ENCODE measurements at places on chromosomes 1 and 21. TPM values are rescaled to one million over a fixed set of nuclear protein-coding genes. Genes with fewer than 3 reads are reported as not detected.

DNA sequence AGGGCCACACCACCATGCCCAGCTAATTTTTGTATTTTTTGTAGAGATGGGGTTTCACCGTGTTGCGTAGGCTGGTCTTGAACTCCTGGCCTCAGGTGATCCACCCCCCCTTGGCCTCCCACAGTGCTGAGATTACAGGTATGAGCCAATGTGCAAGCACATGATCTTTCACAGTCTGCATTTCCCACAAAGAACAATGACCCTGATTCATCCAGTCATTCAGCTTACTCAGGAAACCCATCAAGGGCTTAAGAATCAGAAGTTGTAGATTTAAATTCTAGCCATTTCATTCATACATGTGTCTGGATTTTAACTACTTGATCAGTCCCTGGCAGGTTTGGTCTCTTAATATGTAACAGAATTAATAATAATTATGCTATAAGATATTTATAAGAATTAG, 2065.7 kb downstream of the MRPL39 start:
- H3K4me1 ChIP-seq, result no peaks in the 10 kb centered on the region
- no peaks in the 10 kb centered on the region for H3K27me3 ChIP-seq
- H3K36me3 ChIP-seq, result no peaks in the 10 kb centered on the region

PGM1 gene
- 41.2 TPM for total RNA-seq

DNA sequence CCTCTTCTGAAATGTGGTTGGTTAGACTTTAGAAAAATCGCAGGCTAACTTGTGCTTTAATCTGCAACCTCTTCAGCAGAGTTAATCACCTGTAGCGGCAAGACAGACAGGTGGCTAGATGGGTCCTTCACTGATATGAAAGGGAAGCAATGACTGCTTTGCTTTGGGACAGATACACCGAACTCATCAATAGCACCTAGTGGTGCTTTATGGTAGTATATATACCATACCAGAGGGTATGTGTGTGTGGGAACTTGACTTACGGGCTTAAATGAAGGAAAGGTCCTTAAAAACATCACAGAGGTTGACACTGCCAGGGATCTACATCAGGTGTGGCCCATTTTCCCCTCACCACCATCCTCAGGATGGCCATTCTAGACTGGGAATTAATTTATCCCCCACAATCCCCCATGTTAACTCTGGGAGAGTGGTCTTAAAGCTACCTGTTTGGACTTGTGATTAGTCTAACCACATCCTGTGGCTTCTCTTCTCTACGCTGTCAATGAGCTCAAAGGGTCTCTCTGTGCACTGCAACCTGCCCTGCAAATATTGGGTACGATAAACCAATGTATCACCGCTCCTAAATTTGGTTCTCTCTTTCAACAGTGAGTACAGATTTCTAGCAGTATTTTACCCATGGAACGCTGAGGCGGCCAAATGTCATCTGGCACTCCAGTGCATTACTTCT, 162.7 kb downstream of the SIPA1L2 start:
- H3K4me3 ChIP-seq, result no peak overlapping the region
- no peak overlapping the region for H3K27ac ChIP-seq
- peaks cover 9% of the 10 kb centered on the region for H3K4me1 ChIP-seq
- H3K36me3 ChIP-seq, result 0 out of 2 replicates have a peak, but pooled peaks cover 4% of the 10 kb centered on the region
- H3K27me3 ChIP-seq, result no peaks in the 10 kb centered on the region

PEAR1 gene
- 1.0 TPM for total RNA-seq

FAM3B gene
- not detected for total RNA-seq

- H3K36me3 ChIP-seq, result no peaks in the 10 kb centered on the region
- no peaks in the 10 kb centered on the region for H3K4me1 ChIP-seq
- H3K27ac ChIP-seq, result no peak overlapping the region
- no peaks in the 10 kb centered on the region for H3K27me3 ChIP-seq
Observed at GRCh38 chr1:110542725-110543124, 23.8 kb upstream of the KCNA10 start.

RSPO1 gene
- not detected for total RNA-seq

DNA sequence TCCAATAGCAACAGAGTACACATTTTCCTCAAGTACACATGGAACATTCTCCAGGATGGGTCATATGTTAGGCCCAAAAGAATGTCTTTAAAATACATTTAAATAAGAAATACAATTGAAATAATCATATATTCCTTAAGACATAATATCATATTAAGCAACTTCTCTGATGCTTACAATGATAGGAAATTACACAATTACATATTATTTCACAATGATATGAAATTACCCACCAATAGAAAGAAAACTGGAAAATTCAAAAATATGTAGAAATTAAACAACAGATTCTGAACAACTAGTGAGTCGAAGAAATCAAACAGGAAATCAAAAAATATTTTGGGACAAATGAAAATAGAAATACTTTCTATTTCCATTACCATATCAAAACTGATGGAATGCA, 45.6 kb downstream of the FLVCR1 start:
- no peak overlapping the region for H3K27ac ChIP-seq
- peaks cover 11% of the 10 kb centered on the region for H3K36me3 ChIP-seq
- no peak for DNase-seq
- no peaks in the 10 kb centered on the region for H3K4me1 ChIP-seq
- no peak overlapping the region for H3K4me3 ChIP-seq
- H3K27me3 ChIP-seq, result no peaks in the 10 kb centered on the region

GRCh38 chr1:85494074-85494903, 29.3 kb upstream of the DDAH1 start:
- no peak for DNase-seq
- H3K4me1 ChIP-seq, result peaks cover 53% of the 10 kb centered on the region
- peaks cover 48% of the 10 kb centered on the region for H3K36me3 ChIP-seq
- H3K27me3 ChIP-seq, result no peaks in the 10 kb centered on the region
- H3K27ac ChIP-seq, result peak overlapping the region; percentile 86
- H3K4me3 ChIP-seq, result no peak overlapping the region

RNU1-1 gene
- total RNA-seq, result 294 TPM

DNA sequence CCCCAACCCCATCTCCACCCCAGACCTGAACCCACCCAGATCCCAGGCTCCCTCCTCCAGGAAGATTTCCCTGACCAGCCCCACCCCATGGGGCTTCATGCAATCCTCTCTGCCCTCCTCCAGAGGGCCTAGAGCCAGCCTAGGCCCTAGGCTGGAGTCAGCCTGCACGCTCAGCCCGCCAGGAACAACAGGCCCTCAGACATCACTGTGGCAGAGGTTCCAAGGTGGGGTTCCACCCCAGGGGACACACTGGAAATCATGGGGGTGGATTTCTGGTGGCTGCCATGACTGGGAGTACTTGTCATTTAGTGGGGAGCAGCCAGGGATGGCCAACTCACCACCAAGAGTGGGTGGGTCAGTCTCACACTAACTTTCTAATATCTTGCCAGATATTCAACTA, 122.0 kb downstream of the GLIS1 start:
- no peak overlapping the region for H3K27ac ChIP-seq
- DNase-seq, result peak; percentile 38
- H3K4me1 ChIP-seq, result no peaks in the 10 kb centered on the region

DNA sequence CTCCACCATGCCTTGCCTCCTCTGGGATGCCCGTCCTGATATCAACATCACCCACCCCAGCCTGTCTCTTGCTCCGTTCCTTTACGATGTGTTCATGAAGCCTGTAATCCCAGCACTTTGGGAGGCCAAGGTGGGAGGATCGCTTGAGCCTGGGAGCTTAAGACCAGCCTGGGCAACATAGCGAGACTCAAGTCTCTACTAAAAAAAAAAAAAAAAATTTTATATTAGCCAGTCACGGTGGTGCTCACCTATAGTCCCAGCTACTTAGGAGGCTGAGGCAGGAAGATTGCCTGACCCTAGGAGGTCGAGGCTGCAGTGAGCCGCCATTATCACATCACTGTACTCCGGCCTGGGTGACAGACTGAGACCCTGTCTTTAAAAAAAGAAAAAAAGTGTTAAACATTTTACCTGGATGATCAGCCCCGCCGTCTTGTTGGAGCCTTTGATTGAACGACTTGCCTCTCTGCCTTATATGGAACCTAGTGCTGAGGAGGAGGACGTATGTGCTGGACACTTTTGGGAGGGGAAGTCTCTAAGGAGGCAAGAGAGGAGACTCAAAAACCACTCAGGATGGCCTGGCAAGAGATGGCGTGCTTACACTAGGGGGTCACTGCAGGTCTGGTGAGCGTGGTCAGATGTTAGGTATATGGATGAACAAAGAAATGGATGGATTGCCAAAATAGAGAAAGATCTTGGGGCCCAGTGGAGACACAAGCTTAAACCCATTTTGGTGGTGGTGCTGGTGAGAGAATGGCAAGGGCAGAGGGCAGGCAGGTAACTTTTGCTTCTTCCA, 80.5 kb upstream of the IFFO2 start:
- no peak overlapping the region for H3K4me3 ChIP-seq
- H3K27me3 ChIP-seq, result no peaks in the 10 kb centered on the region
- no peak overlapping the region for H3K27ac ChIP-seq
- H3K36me3 ChIP-seq, result no peaks in the 10 kb centered on the region

DNA sequence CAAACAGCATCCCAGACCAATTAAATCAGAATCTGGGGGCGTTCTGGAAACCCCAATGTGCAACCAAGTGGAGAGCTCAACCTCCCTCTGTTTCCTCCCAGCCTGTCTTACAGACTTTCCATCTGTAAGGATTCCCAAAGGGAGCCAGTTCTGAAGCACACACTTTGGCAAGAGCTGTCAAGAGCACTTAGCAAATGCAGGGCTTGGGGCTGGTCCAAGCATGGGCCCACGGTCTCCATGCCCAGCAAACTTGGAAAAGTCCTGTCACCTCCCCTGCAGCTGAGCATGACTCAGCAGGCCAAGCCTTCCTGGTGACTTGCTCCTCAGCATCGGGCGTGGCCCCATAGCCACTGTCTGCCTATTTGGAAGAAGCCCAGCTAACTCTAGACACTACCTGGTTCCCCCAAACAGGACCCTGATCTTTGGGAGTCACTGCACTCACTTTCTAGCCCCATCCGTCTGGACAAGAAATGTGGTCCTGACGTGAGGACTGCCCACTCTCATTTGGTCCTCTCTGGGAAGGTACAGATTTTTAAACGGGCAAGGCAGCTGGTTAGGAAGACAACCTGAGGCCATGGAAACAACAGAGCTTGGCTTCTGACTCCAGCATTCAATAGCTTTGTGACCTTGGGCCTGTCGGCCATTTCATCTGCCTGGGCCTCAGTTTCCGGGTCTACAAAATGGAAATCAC, 16.9 kb downstream of the SLC2A1 start:
- H3K27ac ChIP-seq, result peak overlapping the region; percentile 96
- peaks cover 89% of the 10 kb centered on the region for H3K4me1 ChIP-seq
- H3K36me3 ChIP-seq, result peaks cover 60% of the 10 kb centered on the region
- H3K4me3 ChIP-seq, result no peak overlapping the region

DNA sequence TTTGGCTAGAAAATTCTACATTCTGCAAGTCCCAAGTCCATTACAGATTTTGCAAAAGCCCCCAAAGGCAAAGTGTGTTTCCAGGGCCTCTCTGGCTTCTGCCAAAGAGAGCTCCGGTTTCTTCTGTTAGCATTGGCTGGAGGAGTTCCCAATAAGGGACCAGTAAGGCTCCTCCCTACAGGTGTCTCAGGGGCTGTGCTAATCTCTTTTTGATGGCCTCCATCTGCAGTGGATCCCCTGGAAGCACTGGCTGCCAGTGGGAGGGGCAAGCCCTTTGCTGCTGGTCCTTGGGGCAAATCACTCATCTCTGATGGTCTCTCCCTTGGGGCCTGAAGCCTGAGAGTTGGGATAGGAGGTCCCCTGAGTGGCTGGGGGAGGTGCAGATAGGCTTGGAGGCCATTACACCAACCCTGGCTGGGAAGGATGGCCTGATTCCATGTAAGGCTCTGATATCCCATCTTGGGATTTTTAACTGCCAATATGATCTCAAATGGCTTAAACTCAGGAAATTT, 89.1 kb upstream of the USP24 start:
- DNase-seq, result no peak
- H3K4me3 ChIP-seq, result no peak overlapping the region
- H3K27me3 ChIP-seq, result no peaks in the 10 kb centered on the region
- no peaks in the 10 kb centered on the region for H3K36me3 ChIP-seq

DNA sequence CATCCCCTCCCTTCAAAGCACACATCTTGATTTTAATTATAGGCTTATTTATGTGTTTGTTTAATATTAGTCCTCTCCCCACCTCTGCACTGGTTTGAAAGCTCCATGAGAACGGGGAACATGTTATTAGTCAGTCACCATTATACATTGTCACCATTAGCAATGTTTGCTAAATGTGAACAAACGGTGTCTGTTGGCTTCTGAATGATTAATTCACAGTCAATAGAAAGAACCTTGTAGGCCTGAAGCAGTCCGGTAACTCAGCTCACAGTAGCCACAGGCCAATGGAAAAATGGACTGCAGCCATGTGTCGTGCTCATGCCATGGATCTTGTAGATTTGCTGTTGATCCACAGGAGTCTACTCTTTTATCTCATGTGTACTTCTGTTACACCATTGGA, 49.7 kb upstream of the NHLH2 start:
- H3K4me1 ChIP-seq, result no peaks in the 10 kb centered on the region
- H3K36me3 ChIP-seq, result no peaks in the 10 kb centered on the region
- H3K27me3 ChIP-seq, result no peaks in the 10 kb centered on the region
- no peak overlapping the region for H3K27ac ChIP-seq
- H3K4me3 ChIP-seq, result no peak overlapping the region
- DNase-seq, result no peak

GRCh38 chr1:67250051-67250653, 57.5 kb upstream of the IL12RB2 start:
- no peak overlapping the region for H3K27ac ChIP-seq
- no peaks in the 10 kb centered on the region for H3K4me1 ChIP-seq
- DNase-seq, result no peak
- H3K27me3 ChIP-seq, result no peaks in the 10 kb centered on the region

NTNG1 gene
- not detected for total RNA-seq

EDEM3 gene
- 21.6 TPM for total RNA-seq

NBPF15 gene
- total RNA-seq, result 30.1 TPM

- peak; percentile 28 for DNase-seq
- H3K27me3 ChIP-seq, result no peaks in the 10 kb centered on the region
- H3K27ac ChIP-seq, result no peak overlapping the region
- H3K4me3 ChIP-seq, result no peak overlapping the region
Observed at GRCh38 chr1:38677311-38677710, 182.3 kb downstream of the RRAGC start.

DNA sequence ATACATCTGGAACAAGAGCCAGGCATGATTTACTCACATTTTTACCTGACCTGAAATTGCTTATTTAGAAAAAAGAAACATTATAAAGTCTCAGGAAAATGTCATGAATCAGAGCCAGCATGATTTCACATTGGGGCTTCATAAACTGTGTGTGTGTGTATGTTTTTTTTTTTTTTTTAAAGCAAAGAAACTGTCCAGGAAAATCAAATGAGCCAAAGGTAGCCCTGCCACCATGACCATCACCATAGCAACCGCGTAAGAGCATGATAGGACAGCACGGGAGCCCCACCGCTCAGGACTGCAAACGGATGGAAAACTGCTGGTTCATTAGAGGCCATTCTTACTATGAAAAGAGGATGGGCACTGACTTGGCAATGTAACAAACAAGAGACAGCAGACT, 139.2 kb downstream of the NTMT2 start:
- no peaks in the 10 kb centered on the region for H3K27me3 ChIP-seq
- H3K27ac ChIP-seq, result no peak overlapping the region
- no peaks in the 10 kb centered on the region for H3K36me3 ChIP-seq
- DNase-seq, result no peak
- H3K4me3 ChIP-seq, result no peak overlapping the region

GDAP2 gene
- 16.1 TPM for total RNA-seq

All from SJSA1 (cell line).